CD4-positive, alpha-beta T cell treated with Interleukin-6 at 100 ng/mL for 8 hours (primary cell): ENCODE measurements at places on chromosomes 11 and 22.

DNA sequence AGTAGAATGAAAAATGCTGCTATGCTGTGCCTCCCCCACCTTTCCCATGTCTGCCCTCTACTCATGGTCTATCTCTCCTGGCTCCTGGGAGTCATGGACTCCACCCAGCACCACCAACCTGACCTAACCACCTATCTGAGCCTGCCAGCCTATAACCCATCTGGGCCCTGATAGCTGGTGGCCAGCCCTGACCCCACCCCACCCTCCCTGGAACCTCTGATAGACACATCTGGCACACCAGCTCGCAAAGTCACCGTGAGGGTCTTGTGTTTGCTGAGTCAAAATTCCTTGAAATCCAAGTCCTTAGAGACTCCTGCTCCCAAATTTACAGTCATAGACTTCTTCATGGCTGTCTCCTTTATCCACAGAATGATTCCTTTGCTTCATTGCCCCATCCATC lies 14.9 kb upstream of the HBE1 start:
- DNase-seq, result no peak

DNA sequence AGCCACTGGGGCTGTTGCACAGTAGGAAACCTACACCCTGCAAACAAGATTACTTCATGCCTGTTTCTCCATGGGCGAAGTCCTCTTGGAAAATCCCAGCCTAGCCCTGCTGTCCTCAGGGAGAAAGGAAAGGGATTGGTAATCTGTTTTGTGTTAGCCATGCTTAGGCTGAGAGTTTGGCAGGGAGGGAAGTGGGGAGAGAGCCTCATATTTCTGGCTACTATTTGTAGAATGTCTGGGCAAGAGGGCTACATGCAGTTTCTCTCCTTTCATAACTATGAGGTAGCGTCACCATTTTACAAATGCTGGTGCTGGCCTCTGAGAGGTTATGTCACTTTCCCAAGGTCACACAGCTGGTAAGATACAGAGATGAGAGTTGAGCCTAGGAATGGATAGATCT lies 737 bp upstream of the MFRP start:
- DNase-seq, result no peak

DNA sequence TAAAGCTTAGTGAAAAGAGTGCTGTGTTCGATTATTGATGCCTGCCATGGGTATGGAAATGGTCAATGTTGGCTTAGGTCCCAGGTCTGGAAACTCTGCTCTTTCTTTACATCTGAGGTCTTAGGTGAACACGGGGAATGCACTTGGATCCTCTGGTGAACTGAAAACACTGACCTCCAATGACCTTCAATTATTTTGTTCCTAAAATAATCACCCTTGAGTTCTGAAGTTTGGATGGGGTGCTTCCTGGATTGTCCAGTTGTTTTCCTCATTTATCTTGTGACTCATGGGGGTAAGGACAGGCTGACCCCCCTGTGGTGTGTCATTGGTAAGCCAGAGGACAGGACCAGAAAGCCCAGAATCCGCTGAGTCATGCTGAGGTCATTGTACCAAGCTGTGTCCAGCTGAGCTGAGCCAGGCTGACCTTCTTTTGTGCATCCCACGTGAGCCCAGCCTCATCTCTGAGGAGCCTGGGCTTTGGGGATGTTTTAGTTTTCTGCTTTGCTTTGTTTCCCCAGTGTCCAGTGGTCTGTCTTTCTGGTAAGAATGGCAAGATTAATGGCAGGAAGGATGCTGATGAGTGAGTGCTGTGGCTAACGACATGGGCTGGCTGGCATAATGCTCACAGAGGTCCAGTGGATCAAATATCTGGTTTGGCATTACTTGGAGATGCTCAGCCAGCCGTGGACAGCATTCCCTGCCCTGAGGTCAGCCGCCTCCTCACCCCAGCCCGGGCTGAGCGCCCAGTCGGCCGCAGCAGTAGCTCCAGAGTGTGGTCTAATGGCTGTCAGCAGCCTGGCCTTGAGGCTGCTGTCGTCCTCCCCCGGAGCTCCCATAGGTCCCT lies 35.6 kb downstream of the AMPD3 start:
- DNase-seq, result no peak

DNA sequence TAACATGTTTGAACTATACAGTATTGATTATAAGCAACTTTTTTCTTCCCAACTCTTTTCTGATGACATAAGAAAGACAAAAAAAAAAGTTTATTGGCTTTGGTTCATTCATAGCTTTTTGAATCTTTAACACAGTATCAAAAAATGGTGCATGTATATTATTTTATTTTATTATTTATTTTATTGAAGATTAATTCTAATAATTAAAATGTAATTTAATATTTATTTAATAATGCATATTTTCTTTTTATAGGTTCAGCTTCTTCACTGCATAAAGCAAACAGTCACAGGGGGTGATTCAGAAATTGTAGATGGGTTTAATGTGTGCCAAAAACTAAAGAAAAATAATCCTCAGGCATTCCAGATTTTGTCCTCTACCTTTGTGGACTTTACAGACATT lies 78.8 kb downstream of the BBOX1 start:
- DNase-seq, result no peak

GRCh38 chr11:43687120-43687791 lies 6.7 kb downstream of the HSD17B12 start:
- no peak for DNase-seq

GRCh38 chr11:128531588-128531987 lies 55.8 kb downstream of the ETS1 start:
- DNase-seq, result no peak

DNA sequence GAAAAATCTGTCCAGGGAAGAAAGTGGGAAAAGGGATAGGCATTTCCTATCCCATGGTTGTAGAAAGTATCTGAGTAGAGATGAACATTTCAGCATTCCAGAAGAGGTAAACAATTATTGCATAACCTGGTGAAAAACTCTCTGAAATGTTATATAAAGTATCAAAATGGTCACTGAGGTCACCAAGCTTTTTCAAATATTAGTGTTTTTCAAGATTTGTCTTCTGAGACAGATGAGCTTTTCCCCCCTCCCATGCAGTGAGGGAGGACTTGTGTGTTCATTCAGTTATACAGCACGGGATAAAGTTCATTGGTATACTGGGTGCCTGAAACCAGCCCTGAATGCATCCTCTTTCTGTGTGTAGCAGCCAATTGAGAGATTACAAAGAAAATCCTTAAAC lies 1.9 kb upstream of the DEPDC7 start:
- DNase-seq, result no peak

GRCh38 chr11:61626580-61627380 lies 45.9 kb upstream of the SYT7 start:
- DNase-seq, result no peak

DNA sequence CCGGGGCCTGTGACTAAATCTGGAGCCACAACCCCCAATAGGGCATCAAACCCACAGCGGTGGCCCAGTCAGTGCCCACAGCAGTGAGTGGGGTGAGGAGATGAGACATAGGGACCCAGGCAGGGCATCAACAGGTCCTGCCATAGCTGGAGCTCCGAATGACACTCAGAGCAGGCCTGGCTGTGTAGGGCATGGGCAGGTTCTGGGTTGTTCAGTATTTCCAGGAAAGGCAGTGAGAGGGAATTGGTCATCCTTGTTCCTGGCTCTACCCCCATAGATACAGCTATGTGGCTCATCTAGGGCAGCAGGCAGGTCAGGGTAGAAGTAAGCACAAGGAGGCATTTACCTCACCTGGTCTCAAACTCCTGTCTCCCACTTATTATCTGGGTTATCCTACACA lies 126.6 kb downstream of the BUD13 start:
- DNase-seq, result no peak

DNA sequence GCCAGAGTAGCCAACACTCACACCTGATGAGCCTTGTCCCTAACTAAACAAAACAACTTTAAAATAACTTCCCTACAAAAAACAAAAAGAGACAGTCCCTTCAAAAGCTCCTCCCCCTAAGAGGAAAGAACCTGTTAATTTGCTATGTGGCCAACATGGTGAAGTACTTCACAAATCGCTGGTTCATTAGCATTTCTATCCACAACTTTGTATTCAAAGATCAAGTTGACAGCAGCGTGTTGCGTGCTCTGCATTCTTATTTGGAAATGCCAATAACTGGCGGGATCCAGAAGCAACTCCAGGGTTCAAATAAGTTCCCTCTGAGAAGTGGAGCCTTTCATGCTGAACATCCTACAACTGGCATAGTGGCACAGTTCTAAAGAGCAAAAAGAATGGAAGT lies 48.6 kb downstream of the CADM1 start:
- no peak for DNase-seq
